ENCODE measurements at places on chromosomes 6 and 20.

DNA sequence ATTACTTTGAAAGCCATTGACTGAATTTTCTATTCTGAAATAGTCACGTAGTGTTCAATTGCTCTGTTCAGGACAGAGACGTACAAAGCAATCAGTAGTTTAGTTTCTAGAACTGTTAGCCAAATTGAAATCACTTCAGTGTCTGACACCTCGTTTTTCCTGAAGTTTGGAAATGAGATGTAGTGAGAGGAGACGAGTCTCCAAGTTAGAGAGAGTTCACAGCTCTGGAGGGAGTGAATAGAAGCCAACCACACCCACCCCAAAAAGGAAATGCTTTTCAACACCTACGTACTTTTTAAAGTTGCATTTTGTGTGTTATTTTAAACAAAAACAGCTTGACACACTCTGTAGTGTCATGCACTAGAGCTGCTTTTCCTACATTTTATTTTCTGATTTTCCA lies 296.0 kb downstream of the ADGRG6 start:
- DNase-seq, result no peak

- DNase-seq, result no peak
Measured at GRCh38 chr6:33799454-33800113, 4.2 kb downstream of the MLN start.

GRCh38 chr6:168314948-168315347 lies 4.6 kb downstream of the DACT2 start:
- DNase-seq, result no peak

- no peak for DNase-seq
Measured at GRCh38 chr6:157779705-157780604, 43.1 kb upstream of the SNX9 start.

GRCh38 chr6:165986914-165987482 lies 180.7 kb downstream of the TBXT start:
- DNase-seq, result no peak

DNA sequence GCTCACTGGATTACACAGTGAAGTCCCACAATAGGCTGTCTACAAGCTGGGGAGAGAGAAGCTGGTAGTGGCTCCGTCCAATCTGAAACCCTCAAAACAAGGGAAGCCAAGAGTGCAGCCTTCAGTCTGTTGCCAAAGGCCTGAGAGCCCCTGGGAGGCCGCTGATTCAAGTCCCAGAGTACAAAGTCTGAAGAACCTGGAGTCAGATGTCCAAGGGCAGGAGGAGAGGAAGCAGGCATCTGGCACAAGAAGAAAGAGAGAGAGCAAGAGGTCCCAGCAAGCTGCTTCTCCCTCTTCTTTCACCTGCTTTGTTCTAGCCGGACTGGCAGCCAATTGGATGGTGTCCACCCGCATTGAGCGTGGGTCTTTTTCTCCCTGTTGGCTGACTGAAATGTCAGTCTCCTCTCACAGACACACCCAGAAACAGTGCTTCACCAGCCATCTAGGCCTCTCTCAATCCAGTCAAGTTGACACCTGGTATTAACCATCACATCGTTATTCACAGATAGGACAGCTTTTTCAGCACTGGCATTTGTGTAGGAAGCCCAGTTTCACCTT lies 51.2 kb downstream of the CRYBG1 start:
- DNase-seq, result no peak

Measured in left forelimb (tissue), 1 donor.